ENCODE measurements at places on chromosomes 5 and 9.
A peak's percentile ranks its signal among the peaks of the same experiment; 100 is the strongest.

DNA sequence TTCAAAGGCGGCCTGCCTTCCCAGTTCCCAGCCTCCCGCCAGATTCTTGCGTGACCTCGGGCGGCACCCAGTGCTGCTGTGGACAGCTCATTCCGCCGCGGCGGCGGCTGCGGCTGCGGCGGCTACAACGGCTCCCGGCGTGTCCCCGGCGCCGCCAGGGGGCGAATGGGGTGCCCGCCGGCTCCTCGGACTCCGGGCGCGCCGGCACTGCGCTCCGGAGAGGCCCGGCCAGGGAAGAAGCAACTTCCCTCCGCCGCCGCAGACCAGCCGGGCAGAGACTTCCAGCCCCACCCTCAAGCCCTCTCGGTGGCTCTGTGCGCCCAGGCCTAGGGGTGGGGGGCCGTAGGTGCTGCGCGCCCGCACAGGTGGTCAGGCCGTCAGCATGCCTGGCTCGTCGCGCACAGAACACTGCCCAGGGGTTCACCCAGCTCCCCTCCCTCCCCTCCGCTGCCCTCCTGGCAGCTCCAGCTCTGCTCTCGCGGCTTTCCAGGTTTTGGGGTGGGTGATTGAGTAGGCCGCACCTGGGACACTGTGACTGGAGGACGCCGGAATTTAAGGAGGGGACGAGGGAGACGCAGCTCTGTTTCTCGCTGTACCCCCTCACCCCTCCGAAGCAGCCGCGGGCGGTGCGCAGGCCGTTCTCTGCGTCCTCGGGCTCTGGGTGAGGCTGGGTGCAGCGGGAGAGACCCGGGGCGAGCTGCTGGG, 20.2 kb downstream of the IGIP start:
- DNase-seq = peak; percentile 70

DNA sequence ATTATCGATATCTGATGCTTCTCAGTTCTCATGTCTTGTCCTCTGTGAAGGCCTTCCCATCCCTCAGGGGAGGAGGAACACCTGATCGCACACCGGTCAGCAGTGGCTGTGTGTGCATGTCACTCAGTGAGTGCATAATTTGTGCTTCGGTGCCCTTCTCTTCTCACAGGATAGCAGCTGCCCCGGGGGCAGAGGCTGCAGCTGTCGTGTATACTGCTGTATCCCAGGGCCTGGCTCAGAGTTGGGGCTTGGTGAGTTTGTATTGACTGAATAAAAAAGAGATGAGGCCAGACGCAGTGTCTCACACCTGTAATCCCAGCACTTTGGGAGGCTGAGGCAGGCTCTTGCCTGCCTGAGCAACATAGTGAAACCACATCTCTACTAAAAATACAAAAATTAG, 49.7 kb upstream of the NCS1 start:
- DNase-seq = no peak

DNA sequence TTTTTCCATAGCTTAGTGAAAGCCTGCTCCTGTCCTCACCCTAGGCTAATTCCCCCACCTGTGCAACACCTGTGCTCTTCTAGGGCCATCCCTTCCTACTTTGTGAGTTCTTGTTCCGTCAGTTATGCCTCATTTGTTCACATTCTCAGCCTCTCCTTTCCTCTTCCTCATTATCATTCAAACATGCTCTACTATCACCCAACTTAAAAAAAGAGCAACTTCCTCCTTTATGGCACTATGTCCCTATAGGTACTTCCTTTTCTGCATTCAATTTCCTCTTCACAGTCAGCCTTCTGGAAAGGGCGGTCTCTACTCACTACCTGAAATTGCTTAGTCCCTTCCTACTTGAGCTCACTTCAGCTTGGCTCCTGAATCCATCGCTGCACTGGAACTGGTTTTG, 111.8 kb upstream of the LHFPL2 start:
- DNase-seq = no peak

DNA sequence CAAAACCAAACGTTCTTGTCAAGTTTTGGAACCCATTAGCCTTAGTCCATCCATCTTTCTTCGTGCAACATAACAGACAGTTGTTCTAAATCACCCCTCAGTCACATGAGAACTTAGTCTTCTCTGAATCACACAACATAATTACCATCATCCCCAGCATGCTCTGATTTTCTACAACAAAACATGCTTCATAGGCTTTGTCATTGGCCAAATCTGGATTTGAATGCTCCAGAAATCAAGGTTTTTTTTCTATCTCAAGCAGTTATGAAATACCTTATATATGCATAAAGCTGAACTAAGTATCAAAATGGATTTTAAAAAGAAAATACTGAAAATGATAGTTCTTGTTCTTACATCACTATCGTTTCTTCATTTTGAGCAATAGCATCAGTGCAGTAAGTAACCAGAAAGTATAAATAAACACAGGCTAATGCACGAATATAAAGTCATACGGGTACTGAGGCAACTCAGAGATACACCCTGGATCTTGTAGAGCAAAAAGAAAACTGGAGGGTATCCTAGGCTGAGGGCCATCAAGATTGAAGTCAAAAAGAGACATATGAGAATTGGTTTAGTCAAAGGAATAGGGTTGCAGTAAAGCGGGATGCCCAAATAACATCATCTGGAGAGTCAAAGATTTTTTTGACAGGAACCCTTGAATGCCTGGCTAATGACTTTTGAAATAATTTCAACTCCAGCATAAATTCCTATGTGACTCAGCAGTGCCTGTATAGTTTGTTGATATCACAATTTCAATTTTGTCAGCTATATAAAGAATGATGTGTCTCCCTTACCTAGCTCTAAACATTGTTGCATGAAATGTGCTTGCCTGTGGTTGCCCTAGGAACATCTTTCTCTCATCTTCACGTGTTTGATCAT, 164.7 kb downstream of the ADAMTSL1 start:
- DNase-seq = no peak

DNA sequence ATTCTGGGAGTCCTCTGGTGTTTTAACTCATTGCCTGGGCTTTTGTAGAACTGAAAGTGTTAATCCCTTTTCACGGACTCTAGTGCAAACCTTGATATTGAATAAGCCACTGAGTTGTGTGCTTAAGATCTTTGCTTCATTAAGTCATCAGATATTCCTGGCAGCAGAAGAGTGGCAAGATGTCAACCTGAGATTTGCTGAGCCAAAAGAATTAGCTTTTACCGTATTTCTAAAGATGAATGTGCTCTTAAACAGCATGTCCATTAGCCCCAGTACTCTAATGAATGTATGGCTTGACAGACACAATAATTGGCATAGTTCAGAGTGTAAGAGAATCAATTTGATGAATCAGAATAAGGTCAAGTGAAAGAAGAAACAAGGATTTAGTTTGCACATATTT, 87.2 kb upstream of the CDH6 start:
- no peak for DNase-seq

DNA sequence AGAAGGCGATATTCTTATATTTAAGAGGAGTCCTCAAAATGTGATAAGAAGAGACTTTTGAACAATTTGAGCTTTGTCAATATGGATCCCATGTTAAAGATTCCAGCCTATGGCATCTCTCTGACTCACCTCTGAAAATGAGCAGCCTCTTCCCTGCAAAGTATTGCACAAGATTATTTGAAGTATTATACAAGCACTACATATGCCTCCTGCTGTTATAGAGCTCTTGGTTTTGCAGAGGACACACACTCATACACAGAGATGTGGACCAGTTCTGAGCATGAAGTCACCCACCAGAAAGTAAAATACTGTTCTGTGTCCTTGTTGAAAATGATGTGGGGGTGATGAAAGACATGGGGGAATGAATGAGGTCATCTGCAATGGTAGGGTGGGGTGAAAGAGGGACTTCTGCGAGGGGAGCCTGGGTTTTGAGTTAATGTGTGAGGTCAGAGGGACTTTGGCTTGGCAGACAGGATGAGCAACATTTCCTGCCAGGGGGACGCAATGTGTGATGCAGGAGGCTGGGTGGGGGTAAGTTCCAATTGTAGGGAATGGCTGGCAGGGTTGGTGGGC, 25.8 kb downstream of the FBXL7 start:
- no peak for DNase-seq

GRCh38 chr5:135027697-135028615, 6.1 kb downstream of the PITX1 start:
- DNase-seq = no peak

DNA sequence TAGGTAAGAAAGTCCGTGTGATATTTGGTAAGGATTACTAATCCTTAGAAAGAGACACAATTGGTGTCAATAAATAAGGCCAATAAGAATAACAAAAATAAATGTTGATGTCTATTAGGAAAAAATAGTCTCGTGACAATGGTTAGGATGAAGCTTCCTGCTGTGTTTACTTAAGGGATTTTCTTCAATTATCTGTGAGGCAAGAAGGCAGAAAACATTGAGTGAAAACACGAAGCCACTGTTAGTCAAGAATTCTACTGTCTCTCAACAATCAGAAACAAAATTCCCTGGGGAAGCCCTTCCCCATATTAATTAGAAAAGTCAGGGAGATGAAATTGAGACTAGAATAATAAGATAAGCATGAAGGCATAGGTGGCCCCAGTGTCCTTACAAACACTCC, 149.0 kb downstream of the SYK start:
- DNase-seq = no peak

DNA sequence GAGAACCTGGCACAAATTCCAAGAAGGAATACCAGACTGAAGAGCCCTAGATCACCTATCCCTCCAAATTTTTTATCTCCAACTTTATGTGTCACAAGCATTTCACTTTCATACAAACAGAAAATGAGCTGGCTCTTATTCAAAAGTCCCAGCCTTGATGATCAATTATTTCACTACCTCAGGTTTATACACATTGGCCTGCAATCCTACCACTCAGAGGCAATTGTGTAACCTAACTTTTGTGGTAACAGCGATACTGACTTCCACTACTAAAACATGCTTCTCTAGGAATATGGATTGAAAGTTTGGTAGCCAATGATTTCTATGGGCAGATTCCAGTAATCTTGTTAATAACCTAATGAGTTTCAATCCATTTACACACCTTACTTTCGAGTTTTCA, 10.5 kb downstream of the RNF38 start:
- DNase-seq = no peak

- no peak for DNase-seq
Observed at GRCh38 chr5:3605298-3606010, 9.8 kb downstream of the IRX1 start.

GRCh38 chr5:145130996-145131395, 704.1 kb downstream of the PRELID2 start:
- no peak for DNase-seq

DNA sequence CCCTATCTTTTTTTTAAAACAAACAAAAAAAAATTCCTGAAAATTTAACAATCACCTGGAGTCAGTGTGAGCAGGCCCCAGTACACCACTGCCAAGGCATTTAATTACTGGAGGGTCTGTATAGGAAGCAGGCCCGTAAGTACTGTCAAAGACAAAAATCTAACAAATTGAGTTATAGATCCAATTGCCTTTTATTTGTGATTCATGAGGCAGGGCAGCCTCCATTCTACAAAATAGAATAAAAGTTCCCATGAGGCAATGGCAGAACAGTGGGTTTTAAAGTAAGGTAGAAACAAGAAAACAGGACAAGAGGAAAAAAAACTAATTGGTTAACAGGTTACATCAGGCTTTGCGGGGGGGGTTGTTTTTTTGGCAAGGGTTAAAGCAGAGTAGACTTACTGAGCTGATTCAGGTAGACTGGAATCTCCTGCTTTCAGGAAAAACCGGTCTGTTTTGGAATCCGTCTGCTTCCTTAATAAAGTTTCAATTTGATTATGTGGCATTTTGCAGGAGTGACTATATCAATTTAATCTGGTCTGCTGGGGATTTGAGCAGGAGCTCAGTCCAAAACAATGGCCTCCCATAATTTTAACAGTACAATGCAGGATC, 48.9 kb downstream of the AUH start:
- no peak for DNase-seq

- no peak for DNase-seq
Observed at GRCh38 chr9:108104991-108105390, 615.4 kb upstream of the KLF4 start.

DNA sequence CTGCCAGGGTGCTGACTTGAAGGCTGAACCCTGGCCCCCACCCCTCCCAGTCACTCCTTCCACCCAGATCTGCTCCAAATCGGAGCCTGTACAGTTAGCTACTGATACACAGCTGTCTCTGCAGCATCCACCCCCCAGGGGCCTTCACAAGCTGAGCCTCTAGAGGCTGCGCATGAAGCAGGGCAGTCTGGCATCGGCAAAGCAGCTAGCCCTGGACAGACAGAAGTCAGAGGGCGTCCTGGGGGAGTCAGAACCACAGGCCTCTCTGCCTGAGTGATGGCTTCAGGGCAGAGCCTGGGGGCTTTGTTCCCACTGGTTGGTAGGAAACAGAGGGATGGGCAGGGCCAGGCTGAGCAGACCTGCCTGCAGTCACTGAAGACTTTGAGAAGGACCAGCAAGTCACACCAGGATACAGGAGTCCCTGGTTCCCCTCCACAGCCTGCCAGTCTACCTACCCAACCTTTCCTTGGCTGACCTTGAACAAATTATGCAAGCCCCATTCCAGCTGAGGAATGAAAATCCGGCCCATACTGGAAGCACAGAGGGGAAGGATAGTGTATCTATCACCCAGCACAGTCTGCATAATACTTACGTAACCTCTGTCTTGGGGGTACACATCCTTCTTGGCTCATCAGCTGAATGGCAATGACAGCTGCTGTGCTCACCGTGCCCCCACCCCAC, 8.8 kb downstream of the VDAC1 start:
- DNase-seq = no peak

DNA sequence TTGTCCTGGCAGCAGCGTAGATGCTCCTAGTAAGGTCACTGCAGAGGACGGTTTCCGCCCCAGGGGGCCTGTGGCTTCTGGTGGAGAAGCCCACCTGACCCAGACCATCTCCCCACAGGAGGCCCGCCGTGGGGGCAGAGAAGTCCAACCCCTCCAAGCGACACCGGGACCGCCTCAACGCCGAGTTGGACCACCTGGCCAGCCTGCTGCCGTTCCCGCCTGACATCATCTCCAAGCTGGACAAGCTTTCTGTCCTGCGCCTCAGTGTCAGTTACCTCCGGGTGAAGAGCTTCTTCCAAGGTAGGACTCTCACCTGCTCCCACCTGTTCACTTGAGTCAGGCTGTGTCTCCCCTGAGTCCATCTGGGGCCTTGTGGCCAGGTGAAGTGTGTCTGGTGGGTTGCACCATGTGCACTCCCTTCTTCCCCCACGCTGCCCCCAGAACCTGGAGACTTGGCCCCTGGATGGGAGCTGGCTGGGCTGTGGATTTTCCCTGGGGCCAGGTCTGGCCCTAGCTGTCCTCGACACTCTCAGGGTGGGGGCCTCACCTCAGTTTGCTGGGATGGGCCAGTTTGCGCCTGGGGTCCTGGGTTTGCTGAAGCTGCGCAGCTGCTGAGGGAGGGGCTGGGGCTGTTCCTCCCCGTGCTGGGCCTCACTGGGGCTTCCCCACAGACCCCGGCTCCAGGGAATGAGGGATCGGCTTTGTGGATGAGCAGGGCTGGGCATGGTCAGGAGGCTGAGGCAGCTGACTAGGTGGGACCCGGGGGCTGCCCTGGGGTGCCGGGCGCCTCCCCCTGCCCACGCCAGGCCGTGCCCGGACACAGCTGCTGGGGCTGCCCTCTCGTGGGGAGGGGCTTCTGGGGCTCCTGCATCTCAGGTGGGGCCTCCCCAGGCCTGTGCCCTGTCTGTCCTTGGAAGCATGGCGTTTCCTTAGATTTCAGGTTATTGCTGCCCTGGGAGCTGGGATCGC, 32.4 kb downstream of the AHRR start:
- no peak for DNase-seq

Measured in CD4-positive, alpha-beta T cell treated with Interleukin-17A for 4 hours (primary cell).